ENCODE measurements at places on chromosomes 16 and 17. TPM values are rescaled to one million over a fixed set of nuclear protein-coding genes. Genes with fewer than 3 reads are reported as not detected.

DNA sequence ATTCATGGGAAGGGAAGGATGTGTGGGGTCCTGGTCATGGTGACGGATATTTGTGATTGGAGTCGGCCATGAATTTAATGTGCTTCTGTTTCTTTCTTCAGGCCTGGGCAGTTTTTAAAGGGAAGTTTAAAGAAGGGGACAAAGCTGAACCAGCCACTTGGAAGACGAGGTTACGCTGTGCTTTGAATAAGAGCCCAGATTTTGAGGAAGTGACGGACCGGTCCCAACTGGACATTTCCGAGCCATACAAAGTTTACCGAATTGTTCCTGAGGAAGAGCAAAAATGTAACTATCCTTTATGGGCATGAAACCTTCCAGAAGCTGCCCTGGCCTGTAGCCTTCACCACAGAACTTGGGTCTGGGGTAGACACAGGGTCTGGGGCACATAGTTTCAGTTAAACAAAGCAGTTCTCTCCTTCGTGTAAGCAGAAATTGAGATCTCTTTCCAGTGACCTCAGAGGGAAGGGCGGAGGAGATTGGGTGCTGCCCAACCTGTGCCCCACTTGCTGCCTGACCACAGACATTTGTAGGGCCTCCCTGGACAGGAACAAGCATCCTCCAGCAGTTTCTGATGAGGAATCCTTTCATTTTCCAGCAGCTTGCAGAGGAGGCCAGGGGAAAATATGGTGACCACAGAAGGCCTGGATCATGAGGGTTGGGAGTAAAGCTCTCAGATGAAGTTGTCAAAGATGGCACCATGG, 10.1 kb downstream of the IRF8 start:
- H3K27ac ChIP-seq: no peak overlapping the region
- H3K4me3 ChIP-seq: no peak overlapping the region
- no peaks in the 10 kb centered on the region for H3K36me3 ChIP-seq
- no peaks in the 10 kb centered on the region for H3K27me3 ChIP-seq
- DNase-seq: no peak

- no peak for DNase-seq
- no peak overlapping the region for H3K27ac ChIP-seq
- H3K27me3 ChIP-seq: no peaks in the 10 kb centered on the region
- H3K4me3 ChIP-seq: no peak overlapping the region
- H3K4me1 ChIP-seq: peaks cover 9% of the 10 kb centered on the region
These were observed 22.0 kb upstream of the C16orf95 start for GRCh38 chr16:87339086-87339723.

- H3K4me1 ChIP-seq: peaks cover 18% of the 10 kb centered on the region
- H3K36me3 ChIP-seq: no peaks in the 10 kb centered on the region
- peaks cover 48% of the 10 kb centered on the region for H3K27me3 ChIP-seq
- no peak overlapping the region for H3K27ac ChIP-seq
- no peak for DNase-seq
- peak overlapping the region; percentile 15 for H3K4me3 ChIP-seq
These were observed 156.2 kb upstream of the TNRC6C start for GRCh38 chr17:77802333-77802615.

GRCh38 chr16:88982286-88983084, 5.5 kb upstream of the CBFA2T3 start:
- no peak for DNase-seq
- H3K27me3 ChIP-seq: no peaks in the 10 kb centered on the region
- no peak overlapping the region for H3K4me3 ChIP-seq
- no peak overlapping the region for H3K27ac ChIP-seq
- no peaks in the 10 kb centered on the region for H3K36me3 ChIP-seq

GRCh38 chr17:9568004-9568403, 7.6 kb downstream of the STX8 start:
- H3K27ac ChIP-seq: no peak overlapping the region
- H3K4me1 ChIP-seq: no peaks in the 10 kb centered on the region
- H3K36me3 ChIP-seq: peaks cover 40% of the 10 kb centered on the region
- H3K27me3 ChIP-seq: no peaks in the 10 kb centered on the region

DNA sequence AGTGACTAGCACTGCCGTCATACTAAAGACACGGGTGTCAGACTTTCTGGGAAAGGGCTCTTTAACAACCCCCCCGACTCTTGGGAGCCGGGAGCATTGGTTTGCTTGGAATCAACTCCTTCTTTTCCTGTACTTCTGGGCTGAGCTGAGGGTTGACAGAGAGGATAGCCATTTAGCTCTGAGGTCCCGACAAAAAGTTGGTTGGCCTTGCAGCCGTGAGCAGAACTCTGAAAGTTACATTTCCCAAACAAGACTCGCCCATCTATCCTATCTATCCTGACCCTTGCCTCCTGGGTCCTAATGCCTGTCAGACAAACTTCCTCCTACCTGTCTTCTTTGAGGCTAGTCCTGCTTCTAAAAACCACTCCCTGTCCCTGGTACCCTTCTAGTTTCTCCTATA, 460.8 kb upstream of the TOM1L1 start:
- no peak overlapping the region for H3K4me3 ChIP-seq
- no peaks in the 10 kb centered on the region for H3K36me3 ChIP-seq
- H3K27ac ChIP-seq: no peak overlapping the region
- no peak for DNase-seq
- no peaks in the 10 kb centered on the region for H3K27me3 ChIP-seq

Gene C1QTNF8
- total RNA-seq: not detected

Gene HEATR9
- 0.15 TPM for total RNA-seq

Measured in esophagus squamous epithelium (tissue), 5 donors.